Renal cortical epithelial cell (primary cell): ENCODE measurements at places on chromosomes 7 and 10.

DNA sequence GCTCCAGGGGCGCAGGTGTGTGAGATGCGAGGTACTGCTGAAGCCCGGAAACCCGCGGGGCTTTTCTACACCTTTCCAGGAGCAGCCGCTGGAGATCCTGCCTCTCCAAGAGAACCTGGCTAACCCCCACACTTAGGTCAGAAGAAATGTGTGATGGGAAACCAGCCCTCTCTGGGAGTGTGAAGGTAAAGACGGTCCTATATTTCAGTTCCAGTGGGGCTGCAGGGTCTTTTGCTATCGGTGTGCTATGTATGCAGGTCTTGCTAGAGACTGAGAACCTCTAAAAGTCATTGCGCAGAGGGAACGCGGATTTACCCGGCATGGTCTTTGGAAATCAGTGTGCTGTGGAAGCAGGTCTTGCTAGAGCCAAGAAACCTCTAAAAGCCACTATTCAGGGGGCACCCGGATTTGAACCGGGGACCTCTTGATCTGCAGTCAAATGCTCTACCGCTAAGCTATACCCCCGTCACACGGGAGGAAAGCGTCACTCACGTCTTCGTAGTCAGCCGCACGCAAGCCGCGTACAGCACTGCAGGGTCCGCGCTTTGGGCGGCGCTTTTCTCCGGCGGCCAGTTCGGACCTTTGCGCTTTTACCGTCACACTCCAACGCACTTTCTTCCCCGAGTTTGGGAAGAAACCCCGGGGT lies 46.0 kb downstream of the ZNF777 start:
- DNase-seq: peak; percentile 67

GRCh38 chr10:16527452-16527851 lies 5.8 kb upstream of the C1QL3 start:
- no peak for DNase-seq

DNA sequence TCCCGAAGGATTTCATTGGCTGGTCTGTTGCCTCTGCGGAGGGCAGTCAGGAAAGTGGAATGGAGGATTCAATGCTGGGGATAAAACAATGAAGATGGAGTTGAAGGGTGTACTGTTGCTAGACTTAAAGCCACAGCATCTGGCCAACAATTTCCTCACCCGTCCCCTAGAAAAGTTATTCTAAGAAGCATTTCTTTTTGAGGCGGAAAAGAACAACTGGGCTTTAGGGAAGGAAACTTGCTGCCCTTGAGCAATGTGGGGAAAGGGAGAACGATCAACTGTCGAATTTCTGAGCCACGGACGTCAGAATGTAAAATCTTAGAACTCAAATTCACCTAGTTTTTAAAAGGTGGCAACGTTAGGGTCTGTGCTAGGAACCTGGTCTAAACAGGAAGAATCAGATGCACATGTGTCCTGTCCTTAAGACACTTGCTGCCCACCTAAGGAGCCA lies 664 bp downstream of the FMC1 start:
- DNase-seq: peak; percentile 80

- DNase-seq: no peak
Observed at GRCh38 chr10:49431426-49431825, 35.5 kb upstream of the DRGX start.

DNA sequence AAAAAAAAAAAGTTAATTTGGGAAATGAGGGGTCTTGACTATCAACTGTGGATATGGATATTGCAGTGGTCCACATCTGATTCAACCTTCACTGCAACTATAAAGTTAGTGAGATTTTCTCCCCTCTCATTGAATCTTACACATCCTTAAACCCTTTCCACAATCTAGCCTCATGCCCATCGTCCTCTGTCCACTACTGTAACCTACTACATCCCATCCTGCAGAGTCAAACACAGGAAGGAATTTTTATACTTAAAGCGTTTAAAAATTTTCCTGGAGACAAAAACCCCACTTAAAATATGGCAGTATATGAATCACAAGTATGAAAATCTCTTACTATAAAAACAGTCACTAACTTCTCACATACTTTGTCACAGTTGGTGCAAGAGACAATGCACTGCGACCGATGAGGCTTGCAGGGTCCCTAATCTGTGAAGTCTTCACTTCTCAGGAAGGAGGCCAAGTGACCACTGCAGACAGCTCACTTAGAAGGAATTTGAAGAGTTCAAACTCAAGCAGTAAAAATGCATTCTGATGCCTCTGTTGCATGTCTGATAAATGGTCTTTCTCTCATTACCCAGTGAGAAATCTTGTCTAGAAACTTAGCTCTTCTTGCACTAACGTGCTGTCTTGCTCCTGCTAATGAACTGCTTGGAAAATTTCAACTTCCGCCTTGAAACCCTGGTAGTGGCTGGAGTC lies 50.3 kb upstream of the ST8SIA6 start:
- peak; percentile 68 for DNase-seq

- no peak for DNase-seq
Observed at GRCh38 chr10:78045237-78045636, 11.6 kb downstream of the RPS24 start.

GRCh38 chr10:26571655-26572054 lies 125.8 kb upstream of the PDSS1 start:
- no peak for DNase-seq

GRCh38 chr10:99784727-99785441 lies 2.4 kb downstream of the ABCC2 start:
- DNase-seq: no peak

DNA sequence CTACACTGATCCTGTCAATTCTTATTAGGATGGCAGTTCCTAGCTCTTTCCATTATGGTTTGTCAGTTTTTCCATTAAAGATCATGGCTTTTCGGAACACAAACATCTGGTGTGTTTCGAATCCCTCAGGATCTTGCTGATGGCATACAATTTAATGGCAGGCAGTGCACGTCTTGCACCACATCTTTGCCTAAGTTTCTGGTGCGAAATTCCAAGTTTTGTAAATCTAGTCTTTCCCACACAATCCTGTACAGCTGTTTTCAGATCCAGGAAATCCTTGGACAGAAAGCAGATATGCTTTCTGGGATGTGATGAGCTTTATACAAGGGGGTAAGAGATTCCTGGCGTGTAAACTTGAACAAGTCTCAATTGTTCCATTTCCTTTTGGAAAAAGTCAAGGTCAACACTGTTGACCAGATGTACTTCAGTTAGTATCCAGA lies 224.3 kb upstream of the PHYHIPL start:
- no peak for DNase-seq

DNA sequence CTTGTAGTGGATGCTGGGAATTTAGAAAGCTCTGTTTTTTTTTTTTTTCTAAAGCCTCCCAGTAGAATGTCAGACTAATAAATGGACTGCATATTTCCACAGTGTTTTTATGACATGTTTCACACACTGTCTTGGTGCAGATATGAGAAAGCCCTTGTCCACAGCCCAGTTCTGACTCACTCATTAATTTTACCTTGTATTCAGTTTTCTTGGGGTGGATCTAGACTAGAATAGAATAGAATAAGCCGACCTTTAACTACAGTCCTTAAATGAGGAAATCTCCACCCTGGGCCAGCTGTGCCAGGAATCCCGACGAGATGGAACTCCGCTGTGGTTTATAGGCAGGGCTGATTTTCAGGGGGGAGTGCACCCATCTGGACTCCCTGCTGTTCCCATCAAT lies 274.7 kb downstream of the NRG3 start:
- DNase-seq: no peak

- DNase-seq: no peak
Observed at GRCh38 chr10:118339111-118339510, 3.0 kb downstream of the FAM204A start.
